ENCODE measurements at places on chromosomes 6 and 20. TPM values are rescaled to one million over a fixed set of nuclear protein-coding genes. Genes with fewer than 3 reads are reported as not detected.

DNA sequence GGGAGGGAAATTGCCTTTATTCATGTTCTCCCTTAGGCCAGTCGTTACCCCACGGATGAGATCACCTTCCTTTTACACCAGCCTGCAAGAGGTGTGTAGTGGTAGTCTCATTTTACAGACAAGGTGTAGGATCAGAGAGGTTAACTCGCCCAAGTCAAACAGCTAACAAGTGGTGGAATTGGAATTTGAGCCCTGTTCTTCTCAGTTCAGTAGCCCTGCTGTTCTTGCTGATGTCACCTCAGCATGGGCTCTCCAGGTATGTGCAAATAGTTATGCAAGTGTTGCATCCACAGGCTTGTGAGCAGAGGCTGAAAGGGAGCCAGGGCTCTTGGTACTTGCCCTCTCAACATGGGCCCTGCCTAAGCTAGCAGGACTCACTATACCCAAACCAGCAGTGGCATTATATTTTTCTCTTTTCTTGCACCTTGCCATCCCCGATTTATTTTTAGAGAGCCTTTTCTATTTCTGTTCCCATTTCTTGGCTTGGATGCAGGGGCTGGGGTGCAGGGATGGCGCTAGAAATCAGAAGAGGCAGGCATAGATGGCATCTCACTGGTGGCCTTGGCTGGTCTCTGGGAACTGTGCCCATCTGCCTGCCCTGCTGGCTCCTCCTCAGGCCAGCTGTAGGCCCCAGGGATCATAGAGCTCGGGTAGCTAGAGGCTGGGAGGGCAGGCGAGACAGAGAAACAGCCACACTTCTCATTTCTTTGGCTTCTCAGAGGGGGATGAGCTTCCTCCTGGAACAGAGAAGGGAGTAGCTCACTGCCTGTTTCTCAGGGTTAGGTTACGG is 18.2 kb downstream of the PPARD start:
- DNase-seq = peak; percentile 73

- DNase-seq = peak; percentile 30
These were observed 6.9 kb upstream of the RAET1E start for GRCh38 chr6:149904661-149905370.

The GUCA1A gene
- 20.8 TPM for total RNA-seq

The TSBP1 gene
- not detected for total RNA-seq

The FOXS1 gene
- total RNA-seq = not detected

DNA sequence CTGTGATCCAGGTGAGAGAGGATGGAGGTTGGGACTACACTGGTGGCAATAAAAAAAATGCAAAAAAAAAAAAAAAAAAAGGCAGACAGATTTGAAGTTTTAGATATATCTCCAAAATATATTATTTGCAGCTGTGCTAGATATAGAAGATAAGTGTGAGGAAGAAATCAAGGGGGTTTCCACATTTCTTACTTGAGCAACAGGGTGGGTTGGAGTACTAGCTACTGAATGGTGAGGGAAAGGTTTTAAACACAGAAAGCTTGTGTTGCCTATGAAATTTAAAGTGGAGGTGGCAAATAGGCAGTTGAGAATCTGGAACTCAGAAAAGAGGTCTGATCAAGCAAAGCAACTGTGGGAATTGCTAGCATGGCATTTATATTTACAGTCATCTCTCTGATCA is 59.9 kb upstream of the GNRH2 start:
- no peak for DNase-seq

DNA sequence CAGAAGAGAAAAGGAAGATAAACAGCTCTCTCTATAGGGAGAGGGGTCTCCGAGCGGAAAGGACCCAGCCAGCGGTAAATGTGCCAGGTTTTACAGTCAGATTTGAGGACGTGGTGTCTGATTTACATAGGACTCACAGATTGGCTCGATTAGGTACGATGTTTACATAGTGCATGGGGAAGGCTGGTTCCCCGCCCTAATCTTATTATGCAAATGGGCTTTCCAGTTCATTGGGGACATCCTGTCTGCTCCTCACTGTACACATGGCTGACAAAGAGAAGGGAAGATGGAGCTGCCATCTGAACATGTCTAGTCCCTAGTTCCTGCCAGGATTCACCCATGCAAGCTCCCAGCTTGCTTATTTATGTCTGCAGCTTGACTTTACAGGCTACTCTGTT is 119.9 kb downstream of the RNF144B start:
- DNase-seq = no peak

GRCh38 chr20:24999568-24999967 is 7.0 kb upstream of the APMAP start:
- DNase-seq = no peak

The YWHAB gene
- 69.2 TPM for total RNA-seq

DNA sequence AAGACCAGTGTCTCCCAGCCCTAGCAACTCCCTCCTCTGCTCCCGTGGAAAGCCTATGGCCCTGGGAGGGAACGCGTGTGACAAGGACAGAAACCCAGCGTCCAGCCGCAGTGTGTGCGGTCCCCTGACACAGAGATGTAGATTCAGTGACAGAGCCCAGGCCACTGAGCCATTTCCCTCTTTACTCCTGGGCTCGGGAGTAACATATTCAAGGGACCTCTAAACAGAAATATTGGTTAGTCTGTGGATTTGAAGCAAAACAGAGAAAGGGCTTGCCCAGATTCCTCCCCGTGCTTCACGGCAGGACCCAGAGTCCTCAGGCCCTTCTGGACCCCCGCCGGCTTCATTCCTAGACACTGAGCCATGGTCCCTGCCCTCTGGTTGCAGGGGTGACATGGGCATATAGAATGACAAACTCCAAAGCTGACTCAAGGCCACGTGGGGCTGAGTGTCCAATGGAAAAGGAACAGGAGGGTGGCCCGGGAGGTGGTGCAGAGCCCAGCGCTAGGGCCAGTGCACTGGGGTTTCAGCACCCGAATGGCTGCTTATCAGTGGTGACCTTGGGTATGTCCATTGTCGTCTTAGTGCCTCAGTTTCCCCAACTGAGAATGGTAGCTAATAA is 248.2 kb downstream of the QKI start:
- DNase-seq = no peak

- no peak for DNase-seq
These were observed 481.4 kb upstream of the BTBD3 start for GRCh38 chr20:11436113-11436905.

DNA sequence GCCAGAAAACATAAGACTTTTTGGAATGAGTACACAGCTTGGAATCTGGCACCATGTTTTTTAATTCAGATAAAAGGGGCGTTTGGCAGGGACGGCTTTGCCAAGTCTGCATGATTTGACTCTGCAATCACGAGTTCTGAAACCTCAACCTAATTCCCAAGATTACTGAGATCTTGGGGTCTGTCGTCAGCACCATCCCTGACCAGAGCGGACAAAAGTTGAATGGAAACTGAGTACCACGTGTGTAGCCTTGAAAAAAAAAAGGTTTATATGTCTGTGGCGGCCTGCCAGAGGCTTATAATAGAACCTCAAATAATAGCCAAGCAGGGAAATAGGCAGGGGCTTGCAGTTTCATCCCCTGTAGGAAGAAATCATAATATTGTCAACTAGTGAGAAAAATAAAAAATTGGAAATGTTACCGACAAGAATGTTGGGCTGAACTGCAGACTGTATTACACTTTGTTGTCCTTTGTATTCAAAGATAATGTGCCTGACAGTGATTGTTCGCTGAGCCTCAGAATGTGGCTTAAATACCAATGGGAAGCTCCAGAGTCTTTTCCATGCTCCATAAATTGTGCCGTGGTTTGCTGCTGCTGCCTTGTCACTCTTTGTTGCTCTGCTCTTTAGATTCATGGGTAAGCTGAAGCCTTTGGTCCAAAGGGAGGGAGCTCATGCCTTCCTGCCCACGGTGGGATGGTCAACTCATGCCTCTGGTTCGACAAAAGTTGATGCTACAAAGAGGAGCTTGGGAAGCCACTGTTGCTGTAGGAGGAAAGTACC is 118.8 kb upstream of the ARID1B start:
- DNase-seq = no peak

DNA sequence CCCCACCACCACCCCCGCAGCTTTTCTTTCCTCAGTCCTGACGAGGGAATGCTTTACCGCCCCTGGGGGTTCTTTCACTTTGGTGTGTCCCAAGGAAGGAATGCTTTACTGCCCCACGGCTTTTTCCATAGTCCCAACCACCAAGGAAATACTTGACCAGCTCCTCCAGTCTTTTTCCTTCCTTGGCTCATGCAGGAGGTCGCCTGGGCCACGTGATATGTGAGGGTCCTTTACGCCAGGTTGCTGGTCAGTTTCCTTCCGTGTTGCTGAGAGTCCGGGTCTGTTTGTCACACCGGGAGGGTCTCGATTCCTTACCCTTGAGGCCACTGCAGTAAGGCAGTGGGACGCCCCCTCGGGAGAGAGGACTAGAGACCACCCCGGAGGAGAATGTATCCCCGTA is 58.9 kb upstream of the CDH4 start:
- peak; percentile 56 for DNase-seq

Data from H7 (cell line).